ENCODE measurements at places on chromosomes 7 and 10. TPM values are rescaled to one million over a fixed set of nuclear protein-coding genes. Genes with fewer than 3 reads are reported as not detected.

LRRC18 gene
- not detected for total RNA-seq

OR9A2 gene
- total RNA-seq: 0.34 TPM

FBXO24 gene
- 0.69 TPM for total RNA-seq

ZNF727 gene
- total RNA-seq: not detected

PRLHR gene
- total RNA-seq: not detected

TMEM236 gene
- 0.69 TPM for total RNA-seq

WNT2 gene
- under 0.01 TPM for total RNA-seq

FGFR2 gene
- total RNA-seq: not detected

CALHM3 gene
- not detected for total RNA-seq

AGR2 gene
- not detected for total RNA-seq

PRXL2A gene
- 65.6 TPM for total RNA-seq

ACSM6 gene
- not detected for total RNA-seq

All from melanocyte of skin (primary cell).